GDM1 (cell line): ENCODE measurements at places on chromosomes 1 and 21.

- no peak for DNase-seq
Measured at GRCh38 chr1:61337981-61338848, 255.9 kb downstream of the NFIA start.

DNA sequence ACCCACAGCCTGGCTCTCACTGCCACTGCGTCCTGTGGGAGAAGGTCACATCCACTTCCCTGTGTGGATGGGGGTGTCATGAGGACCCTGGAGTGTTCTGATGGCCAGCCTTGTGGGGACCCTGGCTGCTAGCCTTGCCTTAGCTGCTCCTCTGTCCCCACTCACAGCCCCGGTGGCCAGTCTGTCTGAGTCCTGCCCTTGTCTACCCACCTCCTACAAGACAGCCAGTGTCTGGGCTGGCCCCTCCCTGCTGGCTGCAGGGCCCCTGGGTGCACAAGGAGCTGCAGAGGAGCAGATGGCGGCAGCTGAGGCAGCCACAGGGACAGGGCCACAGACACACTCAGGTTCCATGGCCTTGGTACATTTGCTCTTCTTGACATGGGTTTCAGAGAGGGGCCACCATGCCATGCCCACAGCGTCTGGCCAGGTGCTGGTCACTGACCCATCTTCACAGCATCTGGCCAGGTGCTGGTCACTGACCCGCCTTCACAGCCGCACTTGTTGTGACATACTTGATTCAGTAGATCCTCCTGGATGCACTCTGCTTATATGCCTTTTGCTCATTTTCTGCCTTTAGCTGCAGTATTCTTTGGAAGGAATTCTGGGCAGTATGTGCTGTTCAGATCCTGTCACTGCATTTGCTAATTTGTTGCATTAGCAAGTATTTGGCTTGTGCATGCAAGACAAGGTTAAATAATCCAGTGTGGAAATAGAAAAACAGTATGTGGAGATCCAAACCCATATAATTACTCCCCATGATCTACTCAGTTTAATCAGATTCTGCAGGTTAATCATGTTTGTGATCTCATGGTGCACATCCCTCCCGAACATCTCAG is 157.8 kb downstream of the PCBP3 start:
- DNase-seq, result no peak

- no peak for DNase-seq
Measured at GRCh38 chr1:15160626-15161025, 7.1 kb downstream of the TMEM51 start.

DNA sequence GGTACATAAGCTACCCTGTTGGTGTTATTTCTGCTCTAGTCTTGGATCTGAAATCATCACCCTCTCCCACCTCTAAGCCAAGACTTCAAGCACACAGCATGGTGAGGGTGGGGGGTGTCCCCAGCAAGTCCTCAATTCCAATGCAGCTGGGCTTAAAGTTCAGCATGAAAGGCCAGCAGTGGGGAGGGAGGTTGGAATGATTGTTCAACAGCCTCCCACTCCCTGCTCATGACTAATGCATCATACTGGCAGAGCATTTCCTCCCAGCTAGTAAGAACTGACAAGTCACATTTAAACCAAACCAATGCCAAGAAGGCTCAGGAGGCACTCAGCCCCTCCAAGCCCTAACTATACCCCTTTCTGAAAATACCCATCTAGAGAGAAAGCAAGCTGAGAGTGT is 50.1 kb downstream of the TIAM1 start:
- no peak for DNase-seq

- DNase-seq, result no peak
Measured at GRCh38 chr1:4805987-4806386, 151.6 kb downstream of the AJAP1 start.

- DNase-seq, result no peak
Measured at GRCh38 chr1:187622545-187622944, 793.8 kb downstream of the PLA2G4A start.

DNA sequence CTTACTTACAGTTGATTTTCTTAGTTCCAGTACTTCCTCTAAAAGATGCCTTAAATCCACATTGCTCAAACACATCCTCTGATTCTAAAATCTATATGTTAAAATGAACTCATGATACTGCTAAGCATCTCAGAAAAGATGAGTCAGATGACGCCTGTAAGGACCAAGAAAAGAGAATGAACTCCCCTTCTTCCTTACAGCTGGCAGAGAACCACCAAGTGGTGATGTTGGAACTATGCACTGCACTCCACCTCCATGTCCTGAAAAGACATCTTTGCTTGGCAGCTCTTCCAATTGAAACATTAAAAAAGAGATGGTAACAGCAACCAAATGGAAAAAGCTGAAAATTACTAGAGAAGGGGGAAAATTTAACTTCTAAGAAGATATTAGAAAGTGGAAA is 648.8 kb downstream of the PTPRC start:
- no peak for DNase-seq

DNA sequence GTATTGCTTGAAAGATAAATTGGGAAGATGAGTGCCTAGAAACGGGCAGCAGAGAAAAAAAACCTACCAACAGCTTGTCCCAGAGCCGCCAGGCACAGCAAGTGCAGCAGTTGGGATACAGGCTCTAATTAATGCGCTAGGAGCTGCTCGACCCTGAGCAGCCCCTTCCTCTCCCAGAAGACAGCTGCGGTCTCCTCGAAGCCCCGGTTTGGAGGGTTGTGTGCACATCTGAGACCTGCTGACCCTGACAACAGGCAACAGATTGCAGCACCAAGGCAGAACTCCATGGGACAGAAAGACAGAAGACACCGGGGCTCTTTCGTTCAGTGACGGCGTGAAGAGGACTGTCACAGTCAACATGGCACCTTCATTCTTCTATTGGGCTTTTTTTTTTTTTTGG is 101.4 kb downstream of the TSEN15 start:
- DNase-seq, result no peak

GRCh38 chr1:27972141-27972540 is 12.4 kb downstream of the XKR8 start:
- DNase-seq, result no peak

GRCh38 chr21:44485254-44485793 is 30.0 kb downstream of the LRRC3 start:
- no peak for DNase-seq

DNA sequence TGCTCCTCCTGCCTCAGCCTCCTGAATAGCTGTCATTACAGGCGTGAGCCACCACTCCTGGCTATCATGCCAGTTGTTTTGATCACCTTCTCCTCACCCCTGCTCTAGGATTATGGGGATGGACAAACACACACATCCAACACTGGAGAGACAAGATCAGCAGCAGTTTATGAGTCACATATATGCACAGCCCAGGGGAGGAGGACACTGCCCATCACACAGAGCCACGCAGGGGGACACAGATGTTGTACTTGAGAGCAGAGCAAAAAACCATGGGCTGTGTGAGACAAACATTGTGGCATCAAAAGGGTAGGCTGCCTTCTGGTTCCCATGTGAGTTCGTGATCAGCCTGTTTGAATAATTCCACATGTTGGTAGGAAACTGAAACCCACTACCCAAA is 32.1 kb downstream of the EDARADD start:
- no peak for DNase-seq

- no peak for DNase-seq
Measured at GRCh38 chr1:28266920-28267322, 7.6 kb downstream of the SESN2 start.

GRCh38 chr1:66372522-66373101 is 161.3 kb upstream of the SGIP1 start:
- no peak for DNase-seq

DNA sequence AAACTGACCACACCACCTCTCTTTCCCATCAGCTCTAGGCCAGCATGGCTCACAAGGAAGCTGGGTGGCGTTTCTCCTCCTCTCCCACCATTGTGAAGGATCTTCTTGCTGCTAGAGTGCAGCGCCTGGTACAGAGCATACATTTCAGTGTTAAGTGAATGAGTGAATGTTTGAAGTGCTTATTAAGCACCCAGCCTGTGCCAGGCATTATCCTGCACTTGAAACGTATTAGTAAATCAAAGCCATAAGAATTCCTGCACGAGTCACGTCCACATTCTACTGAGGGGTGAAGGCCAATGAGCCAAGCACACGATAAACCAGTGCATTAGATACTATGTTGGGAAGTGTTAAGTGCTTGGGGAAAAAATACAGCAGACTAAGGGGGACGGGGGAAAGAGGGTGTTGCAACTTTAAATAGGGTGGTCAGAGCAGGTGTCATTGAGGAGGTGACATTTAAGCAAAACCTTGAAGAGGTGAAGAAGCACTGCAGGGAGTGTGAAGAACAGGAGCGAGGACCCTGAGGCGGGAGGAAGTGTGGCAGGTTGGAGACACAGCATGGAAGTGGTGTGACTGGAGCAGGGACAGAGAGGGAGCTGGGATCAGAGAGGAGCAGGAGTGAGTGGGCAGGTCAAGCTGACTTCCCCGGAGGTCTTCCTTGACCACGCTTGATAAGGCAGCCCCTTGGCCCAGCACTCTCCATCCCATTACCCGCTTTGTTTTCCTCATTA is 48.5 kb upstream of the LRRN2 start:
- DNase-seq, result no peak

DNA sequence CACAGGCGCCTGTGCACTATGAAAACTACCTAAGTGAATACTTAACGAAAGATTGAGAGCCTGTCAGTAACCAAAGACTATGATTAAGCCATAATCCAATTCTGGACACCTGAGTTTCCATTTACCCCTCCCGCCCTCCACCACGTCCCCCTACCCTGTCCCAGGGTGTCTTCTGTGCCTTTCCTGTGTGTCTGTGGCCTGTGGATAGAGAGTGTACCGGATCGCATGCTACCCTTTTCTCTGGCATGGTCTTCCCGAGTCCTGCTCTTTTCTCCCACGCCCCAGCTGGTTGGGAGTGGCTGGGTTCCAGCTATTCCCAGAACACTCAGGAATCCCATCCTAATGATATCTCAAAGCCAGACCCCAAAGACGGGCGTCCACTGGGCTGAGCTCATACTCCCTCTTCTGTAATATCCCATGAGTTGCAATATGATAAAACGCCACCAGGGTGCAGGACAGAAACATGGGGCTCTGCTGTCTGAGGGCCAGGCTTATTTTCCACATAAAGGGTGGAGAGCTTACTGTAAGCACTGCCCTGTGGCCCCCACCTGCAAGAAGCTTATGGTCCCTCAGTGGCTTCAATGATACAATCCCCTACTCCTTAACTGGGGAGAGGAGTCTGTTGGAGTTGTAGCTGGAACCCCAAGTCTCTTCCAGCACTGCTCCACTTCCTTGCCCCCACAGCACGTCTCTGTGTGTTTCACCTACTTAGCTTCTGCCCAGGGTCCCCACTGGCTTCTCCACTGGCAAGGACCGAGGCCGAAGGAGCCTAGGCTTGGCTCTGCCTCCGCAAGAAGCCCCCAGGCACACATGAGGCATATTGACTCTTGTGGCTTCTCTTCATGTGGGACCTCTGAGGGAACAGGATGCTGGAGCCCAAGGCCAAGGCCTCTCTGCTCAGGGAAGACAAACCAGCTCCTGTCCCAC is 17.6 kb upstream of the ALX3 start:
- DNase-seq, result peak; percentile 28

GRCh38 chr1:210328032-210328745 is 513 bp upstream of the HHAT start:
- no peak for DNase-seq

DNA sequence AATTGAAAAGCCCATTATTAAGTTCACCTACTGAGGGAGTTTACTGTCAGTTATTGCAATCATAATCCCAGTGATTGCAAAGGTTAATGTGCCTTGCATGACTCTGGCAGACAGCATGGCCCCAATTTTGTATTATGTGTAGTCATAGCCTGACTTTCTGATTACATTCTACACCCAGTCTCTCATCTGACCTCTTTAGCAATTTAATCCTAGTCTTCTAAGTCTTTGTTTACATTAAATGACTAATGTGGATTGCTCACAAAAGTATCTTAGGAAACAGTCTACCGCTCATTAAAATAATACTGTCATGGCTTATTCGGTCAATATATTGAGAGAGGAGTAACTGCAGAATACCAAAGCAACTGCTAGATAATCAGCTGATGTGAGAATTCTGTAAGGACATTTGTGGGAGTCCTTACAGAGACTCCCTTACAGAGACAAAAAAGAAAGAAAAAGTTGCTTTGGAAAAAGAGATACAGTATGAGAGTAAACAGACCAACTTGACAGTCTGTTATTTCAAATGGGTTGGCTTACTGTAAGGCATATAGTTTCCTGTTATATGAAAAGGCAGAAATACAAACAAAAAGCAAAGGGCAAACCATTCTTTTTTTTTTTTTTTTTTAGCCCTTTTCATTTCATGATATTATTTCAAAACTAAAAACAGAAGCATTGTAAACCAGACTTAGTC is 42.8 kb downstream of the SMG7 start:
- no peak for DNase-seq

DNA sequence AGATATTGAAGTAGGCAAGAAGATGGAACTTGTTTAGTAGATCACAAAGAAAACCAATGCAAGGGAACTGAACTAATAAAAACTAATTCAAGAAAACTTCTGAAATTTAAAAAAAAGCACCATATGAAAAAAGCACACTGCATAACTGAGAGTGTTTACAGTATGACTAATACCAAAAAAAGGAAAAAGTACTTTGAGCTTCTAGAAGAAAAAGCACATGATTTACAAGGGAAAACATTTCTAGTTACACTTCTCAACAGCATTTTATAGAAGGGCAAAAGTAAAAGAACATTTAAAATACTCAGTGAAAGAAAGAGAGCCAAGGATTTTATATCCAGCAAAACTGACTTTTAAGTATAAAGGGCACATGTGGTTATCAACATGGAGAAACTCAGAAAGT is 233.6 kb downstream of the RPS6KC1 start:
- DNase-seq, result no peak

- no peak for DNase-seq
Measured at GRCh38 chr1:200245473-200245872, 164.4 kb downstream of the ZNF281 start.

DNA sequence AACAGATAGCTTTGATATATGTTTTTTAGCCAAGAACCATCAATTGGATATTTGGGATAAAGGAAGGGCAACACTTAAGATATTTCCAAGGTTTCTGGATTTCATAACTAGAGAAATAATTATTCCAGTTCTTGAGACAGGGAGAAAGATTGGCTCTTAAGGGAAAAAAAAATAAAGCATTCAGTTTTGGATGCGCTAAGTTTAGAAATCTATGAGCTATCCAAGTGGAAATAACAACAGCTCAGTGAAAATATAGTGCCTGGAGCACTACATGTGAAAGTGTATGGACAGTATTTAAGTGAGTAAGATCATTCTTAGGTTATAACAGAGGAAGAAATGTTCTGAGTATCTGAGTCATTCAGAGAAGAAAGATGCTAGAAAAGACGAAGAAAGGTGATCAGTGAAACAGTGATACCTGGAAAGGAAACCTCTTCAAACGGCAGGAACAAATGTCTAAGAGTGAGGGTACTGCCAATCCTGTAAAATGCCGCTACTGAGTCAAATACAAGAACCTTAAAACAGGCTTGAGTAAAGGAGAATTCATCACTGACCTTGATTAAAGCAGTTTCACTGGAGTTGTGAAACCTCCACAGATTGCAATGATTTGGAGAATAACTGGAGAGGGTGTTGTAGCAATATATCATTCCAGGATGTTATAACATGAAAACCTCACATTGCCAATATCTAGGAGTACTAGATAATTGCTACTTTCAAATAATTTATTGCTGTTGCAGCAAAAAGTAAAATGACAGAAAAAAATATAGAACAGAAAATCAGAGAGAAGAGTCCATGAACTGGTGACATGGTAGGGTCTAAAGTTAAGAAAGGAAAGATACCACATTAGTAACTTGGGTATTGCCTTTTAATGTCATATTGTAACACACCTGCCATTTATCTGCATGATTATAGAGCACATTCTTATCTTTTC is 482.1 kb upstream of the RGS18 start:
- DNase-seq, result no peak

- DNase-seq, result peak; percentile 52
Measured at GRCh38 chr1:24321697-24322469, 2.7 kb downstream of the GRHL3 start.

GRCh38 chr1:116409751-116410191 is 36.7 kb downstream of the ATP1A1 start:
- DNase-seq, result no peak
